ENCODE measurements at places on chromosomes 7 and 10.

- DNase-seq = no peak
These were observed 120.8 kb downstream of the INHBA start for GRCh38 chr7:41582116-41582515.

DNA sequence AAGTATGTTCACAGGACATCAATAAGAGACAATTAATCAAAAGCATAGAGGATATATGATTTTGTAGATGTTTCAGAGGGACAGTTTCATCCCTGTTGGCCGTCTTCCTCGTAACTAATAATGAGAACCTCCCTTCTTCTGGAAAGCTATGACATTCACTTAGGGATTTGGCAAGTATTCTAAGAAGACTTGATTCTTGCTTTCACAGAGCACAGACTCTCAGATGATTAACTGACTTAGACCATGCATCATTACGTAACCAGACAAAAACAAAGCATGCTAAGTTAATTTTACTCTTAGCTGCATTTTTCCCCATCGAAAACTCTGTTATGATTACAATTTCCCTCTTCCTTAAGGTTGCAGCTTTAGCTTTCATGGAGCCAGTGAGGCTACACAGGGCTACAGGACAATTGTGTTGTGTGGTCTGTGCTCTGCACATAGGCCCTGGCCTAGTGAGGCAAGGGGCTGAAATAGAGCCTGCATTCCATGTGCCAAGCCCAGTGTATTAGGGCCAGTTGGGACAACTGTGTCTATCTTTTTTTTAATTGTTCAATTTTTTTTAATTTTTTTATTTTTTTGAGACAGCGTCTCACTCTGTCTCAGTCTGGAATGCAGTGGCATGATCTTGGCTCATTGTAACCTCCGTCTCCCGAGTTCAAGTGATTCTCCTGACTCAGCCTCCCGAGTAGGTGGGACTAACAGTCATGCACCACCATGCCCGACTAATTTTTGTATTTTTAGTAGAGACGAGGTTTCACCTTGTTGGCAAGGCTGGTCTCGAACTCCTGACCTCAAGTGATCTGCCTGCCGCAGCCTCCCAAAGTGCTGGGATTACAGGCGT is 105.3 kb downstream of the PLXDC2 start:
- peak; percentile 60 for DNase-seq

DNA sequence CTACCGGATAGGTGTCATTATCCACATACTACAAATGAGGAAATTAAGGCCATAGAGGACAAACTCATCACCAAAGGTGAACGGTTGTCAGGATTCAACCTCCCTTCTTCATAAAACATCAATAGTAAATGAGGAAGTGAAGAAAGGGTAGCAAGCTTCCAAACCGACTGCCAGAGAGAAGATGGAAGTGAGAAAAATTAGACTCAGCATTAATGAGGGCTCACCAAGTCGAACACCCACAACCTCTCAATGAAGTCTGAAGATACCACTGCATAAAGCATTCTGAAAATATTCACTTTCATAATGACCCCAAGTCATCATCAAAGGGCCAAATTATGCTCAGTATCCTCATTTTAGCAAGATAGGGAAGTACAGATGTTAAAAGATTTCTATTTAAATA is 29.6 kb downstream of the ABCB4 start:
- DNase-seq = no peak

GRCh38 chr7:42192066-42192465 is 44.9 kb downstream of the GLI3 start:
- DNase-seq = no peak

GRCh38 chr7:39741942-39742623 is 118.7 kb downstream of the RALA start:
- DNase-seq = no peak

DNA sequence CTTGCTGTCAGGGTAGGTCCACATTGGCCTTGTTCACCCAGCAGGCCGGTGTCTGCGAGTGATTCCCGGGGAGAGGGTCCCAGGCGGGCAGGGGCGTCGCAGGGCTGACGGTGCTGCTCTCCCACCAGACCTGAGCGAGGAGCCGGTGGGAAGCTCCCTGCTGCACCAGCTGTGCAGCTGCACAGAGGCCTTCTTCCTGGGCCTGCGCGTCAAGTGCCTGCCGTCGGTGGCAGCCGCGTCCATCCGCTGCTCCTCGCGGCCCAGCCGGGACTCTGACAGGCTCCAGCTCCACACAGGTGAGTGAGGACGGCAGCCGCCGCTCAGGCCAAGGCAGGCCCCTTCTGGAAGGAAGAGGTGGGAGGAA is 14.6 kb downstream of the AMZ1 start:
- DNase-seq = no peak

DNA sequence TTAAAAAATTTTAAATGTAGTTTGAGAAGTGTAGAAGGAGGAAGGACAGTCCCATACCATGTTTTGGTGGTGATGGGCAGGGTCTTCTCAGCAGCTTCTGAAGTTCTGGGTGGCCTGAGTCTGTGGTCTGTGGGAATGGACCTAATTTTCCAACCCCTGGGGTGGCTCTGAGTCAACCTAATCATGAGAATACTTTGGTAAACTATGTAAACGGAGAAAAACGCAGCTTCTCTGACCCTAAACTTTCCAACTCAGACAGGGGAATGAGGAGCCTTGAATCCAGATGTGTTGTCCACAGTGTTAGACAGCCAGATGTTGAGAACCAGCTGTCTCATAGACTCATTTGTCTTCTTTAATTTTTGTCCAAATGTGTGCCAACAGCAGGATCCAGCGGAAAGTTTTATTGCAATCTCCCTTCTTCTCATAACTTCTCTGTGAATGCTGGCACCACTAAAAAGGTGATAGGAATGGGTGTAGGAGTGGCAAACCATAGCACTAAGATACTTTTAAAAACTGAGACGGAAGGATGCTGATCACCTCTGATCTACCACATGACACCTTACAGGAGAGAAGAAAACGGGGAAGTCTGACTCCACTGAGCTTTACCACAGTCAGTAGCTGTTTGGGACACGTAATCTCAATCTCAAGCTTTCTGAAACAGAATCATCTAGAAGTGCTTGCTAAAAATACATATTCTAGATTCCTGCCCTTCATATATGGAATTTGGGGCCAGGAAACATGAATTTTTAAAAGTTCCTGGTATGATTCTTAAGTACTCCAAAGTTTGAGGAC is 90.5 kb upstream of the PHYHIPL start:
- no peak for DNase-seq

DNA sequence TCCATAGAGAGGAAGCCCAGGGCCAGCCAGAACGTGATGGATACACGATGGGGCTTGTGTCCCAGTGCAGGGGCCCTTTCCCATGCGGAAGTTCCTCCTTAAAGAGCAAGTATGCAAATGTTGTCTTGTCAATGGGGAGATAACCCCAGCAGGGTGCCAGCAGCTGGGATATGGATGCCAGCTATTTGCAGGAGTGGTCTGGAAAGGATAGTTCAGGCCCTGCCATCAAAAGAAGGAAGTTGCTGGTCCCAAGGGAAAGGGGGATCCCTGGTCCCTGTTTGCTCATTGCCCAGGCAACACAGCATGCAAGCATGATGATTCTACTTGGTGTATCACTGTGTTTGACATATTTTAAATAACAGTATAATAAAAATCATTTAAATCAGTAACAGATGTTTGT is 73.1 kb upstream of the HECW1 start:
- DNase-seq = no peak
